ENCODE measurements at places on chromosomes 2 and 18.

DNA sequence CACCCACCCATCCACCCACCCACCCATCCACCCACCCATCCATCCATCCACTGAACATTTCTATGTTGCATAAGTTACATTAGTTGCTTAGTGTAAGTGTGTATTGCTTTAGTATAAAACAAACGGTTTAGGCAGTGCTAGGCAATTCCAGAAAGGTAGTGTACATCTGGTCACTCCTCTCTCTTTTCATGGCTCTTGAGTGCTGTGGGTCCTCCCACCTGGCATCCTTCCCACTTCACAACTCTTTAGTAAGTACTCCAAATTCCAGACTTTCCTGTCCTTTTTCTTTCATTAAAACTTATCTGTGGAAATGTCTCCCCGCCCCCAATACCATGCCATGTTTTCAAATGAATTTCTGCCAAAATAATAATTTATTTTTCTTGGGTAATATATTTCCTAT lies 122.5 kb downstream of the PLEKHM3 start:
- no peak for DNase-seq

DNA sequence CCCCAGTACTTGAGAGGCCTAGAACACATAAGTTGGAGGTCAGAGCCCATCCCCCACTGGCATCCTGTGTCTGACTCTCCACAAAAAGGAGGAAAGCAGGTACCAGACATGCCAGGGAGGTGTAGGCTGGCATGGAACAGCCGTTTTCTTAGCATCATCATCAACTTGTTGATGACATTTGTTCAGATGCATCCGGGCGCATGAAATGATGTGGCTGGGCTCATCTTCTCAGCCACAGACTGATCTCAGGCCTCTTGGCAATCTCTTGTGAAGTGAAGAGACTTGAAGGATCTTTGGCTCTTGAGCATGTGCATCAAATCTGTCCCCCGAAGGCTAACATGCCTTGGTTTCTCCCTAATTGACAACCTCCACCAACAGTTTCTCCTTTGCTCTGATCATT lies 243.3 kb downstream of the TSN start:
- no peak for DNase-seq

DNA sequence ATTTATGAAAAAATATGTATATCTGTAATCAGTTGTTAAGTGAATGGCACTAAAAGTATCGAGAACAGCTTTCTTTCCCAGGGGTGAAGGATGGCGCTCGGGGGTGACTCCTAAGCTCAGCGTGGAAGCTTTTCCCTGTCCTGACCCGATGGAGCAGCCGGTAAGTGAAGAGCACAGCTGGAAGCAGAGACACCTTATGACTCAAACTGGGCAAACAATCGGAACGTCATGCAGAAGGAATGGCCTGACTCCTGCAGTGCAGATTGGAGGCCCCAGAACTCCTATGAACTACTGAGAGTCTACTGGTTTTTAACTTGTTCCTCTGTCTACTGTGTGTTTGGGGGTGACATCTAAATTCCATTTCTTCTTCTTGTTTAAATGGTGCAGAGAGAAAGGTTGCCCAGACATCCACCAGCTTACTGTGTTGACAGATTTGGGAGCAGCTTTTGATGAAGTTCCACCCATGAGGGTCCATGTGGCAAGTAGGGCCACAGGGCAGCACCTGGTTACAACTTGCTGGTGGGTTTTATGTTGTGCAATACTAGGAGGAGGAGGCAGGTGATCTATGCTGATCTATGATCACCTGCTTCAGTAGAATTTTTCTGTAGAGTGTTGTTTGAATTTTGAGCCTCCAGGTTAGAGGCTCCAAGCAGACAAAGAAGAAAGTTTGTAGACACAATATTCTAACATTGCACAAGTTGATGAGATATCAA lies 52.8 kb upstream of the TMEM182 start:
- DNase-seq, result no peak

GRCh38 chr2:18066894-18067293 lies 188.4 kb downstream of the KCNS3 start:
- no peak for DNase-seq

- no peak for DNase-seq
Observed at GRCh38 chr18:62384068-62384467, 59.0 kb downstream of the TNFRSF11A start.

GRCh38 chr18:35141077-35141476 lies 99.8 kb upstream of the ZNF397 start:
- DNase-seq, result no peak

GRCh38 chr2:172791953-172792352 lies 56.3 kb downstream of the RAPGEF4 start:
- no peak for DNase-seq

GRCh38 chr2:36411962-36412444 lies 56.4 kb downstream of the CRIM1 start:
- DNase-seq, result no peak

Measured in posterior cingulate gyrus (tissue), 11 donors.